Neural crest cell (in vitro differentiated cells): ENCODE measurements at places on chromosomes 1 and 21.

GRCh38 chr1:23100074-23100748 is 68.4 kb downstream of the LUZP1 start:
- DNase-seq: no peak

DNA sequence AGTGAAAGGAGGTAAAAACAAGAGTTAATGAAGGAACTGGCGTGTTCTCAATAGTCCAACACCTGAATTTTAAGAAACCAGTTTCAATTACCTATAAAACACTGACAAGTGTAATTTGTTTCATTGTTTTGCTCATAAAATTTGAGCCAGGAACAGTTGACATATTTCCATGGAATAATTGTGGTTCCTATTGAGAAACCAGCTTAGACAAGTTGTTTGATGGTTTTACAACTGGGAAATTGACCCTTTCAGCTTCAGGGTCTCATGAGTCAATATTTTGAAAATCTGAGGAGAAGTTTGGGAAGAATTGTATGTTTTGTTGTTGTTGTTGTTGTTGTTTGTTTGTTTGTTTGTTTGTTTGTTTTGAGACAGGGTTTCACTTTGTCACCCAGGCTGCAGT is 69.1 kb upstream of the GADD45A start:
- no peak for DNase-seq

- DNase-seq: no peak
Observed at GRCh38 chr1:214135886-214136285, 145.1 kb upstream of the SMYD2 start.

GRCh38 chr21:36768496-36768895 is 69.6 kb downstream of the SIM2 start:
- DNase-seq: no peak

- no peak for DNase-seq
Observed at GRCh38 chr1:84715342-84716019, 25.2 kb upstream of the SSX2IP start.

- DNase-seq: no peak
Observed at GRCh38 chr1:86594284-86594770, 47.4 kb downstream of the CLCA4 start.

DNA sequence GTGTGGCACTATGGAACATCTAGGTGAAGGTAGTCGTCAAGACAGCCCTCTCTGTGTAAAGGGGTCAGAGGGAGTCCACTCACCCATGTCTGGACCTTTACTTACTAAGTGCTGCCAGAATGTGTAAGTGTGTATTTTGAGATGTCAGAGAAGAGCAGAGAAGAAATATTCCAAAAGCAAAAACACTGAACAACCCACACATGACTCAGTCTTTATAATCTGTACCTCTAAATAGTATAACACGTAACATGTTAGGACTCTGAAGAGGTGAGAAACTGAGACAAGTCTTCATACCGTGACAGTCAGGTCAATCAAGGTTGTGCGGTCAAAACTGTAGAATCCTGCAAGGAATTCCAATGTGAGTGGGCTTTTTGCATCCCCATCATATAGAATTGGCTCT is 555.2 kb downstream of the LMO4 start:
- no peak for DNase-seq

DNA sequence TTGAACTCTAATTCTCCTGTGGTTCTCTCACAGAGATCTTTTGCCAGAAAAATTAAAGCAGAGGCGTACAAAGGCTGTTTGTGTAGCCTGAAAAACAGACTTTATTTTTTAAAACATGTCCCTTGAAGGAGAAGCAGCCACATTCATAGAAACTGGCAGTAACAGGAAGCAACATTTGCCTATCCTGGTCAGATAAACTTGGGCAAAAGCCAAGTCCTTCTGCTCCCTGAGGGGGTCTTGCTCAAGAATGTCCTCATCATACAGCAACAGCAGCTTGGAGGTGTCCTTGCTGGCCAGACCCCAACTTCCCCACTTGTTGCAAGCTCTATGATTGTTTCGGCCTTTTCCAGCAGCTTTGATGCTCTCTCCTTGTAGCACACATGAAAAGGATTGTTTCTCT is 36.3 kb downstream of the MSTO1 start:
- DNase-seq: no peak

- no peak for DNase-seq
Observed at GRCh38 chr1:117826540-117827078, 102.8 kb downstream of the GDAP2 start.

DNA sequence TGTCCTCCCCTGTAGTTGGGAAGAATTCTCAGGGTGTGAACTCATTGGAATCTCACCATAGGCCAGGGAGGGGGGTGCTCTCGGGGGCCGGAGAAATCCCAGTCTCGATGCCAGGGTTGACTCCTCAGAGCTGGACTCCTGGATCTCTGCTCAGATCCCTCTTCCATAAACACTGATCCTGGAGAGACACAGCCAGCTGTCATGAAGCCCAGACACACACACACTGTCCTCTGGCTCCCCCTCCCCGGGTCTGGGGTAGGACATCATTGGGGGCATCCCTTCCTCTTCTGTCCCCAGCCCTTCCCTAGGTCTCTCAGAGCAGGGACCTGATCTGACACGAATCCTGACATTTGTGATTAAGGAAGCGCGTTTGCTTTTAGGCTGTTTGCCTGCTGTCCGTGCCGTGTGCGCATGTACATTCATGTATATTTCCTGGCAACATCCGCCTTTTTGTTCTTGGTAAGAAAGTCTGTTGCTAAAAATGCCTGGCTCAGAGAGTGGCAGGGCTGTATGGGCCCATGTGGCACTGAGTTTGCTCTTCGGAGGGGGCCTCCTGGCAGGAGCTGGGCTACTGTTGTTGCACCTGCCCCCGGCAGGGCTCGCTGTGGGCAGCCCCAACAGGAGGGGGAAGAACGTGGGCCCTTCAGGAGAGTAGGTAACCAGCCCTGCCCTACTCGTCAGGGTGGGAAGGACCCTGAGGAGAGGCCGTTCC is 45.4 kb upstream of the SELENON start:
- DNase-seq: no peak

DNA sequence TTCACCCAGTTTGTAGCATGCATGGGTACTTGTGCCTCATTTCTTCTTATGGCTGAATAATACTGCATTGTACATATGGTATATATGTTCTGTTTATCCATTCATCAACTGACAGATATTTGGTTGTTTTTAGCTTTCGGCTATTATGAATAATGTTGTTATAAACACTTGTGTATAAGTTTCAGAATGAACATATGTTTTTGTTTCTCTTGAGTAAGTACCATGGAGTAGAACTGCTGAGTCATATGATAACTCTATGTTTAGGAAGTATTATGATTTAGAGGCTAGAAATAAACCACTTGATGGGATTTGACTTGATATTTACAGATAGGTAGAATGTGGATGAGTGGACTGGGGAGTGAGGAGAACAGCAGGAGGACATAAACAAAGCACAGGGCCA is 48.6 kb downstream of the WNT2B start:
- no peak for DNase-seq

DNA sequence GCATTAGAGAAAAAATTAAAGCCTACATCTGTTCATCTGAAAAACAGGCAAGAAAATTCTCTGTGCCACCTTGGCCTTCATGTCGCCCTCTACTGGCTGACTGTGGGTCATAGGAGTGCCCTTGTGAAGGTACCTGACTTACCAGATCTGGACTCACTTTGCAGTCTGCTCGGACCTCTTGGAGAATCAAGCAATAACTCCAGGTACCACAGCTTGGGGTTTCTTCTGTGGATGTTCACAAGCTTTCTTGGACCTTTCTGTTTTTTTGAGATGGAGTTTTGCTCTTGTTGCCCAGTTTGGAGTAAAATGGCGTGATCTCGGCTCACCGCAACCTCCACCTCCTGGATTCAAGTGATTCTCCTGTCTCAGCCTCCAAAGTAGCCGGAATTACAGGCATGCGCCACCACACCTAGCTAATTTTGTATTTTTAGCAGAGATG is 2.4 kb upstream of the PRAMEF18 start:
- no peak for DNase-seq
